ENCODE measurements at places on chromosomes 5 and 9.

- peak; percentile 91 for DNase-seq
Measured at GRCh38 chr5:37717613-37718431, 122.0 kb downstream of the GDNF start.

DNA sequence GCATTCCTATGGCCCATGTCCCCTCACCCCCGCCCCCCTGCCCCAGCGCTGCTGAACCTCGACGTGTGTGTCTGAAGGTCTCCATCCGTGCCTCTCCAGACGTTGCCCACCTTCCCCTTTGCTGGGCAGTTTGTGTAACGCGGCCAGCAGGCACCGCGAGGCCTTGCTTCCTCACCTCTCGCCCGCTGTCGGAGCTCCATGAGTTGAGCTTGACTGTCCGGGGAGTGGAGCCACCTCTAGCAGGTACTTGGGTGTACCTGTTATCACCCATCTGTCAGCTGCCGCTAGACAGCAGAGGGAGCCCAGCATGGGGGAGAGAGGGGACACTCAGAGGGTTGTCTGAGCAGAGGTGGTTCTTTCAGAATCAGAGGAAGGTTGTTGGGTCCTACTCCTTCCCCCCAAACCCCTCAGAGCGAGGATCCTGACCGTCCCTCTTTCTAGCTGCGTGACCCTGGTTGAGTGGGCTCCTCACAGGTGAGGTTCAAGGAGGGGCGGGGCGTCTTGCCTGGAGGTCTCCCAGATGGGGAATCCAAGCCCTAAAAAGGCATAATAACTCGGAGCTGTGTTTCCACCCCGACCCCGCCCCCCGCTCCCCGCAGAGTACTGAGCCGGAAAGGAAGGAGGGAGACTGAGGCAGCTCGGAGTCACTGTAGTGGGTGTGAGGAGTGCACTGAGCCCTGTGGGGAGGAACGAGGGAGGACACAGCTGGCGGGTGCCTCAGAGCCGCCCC lies 184.7 kb downstream of the C9orf50 start:
- no peak for DNase-seq

DNA sequence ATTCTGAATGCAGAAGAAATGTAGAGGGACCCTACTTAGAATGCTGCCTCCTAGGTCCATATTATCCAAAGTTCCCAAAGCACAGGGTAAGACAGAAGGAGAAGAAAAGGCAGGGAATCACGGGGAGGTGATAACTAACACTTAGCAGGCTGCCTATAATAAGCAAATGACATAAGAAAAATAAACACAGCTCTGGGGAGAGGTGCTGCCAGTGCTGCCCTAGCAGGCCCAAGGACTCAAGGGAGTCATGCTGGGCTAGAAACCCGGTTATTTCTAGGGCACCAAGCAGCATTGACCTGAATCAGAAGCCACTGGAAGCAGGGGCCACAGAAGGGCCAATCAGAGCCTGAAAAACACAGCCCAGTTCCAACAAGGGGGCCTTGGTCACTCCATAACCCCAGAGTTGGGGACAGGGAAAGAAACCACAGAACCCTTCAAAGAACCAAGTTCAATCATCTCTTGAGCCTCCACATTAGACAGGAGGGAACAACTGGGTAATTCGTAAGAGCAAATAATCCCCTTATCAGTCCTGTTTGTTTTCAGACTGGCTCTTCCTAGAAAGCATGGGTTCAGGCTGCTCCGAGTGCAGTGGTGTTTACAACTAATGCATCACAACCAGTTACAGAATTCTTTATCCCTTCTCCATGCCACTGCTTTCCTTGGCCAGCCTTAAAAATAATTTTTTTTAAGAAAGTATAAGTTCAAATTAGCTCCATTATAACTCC lies 24.0 kb downstream of the NRG2 start:
- no peak for DNase-seq

DNA sequence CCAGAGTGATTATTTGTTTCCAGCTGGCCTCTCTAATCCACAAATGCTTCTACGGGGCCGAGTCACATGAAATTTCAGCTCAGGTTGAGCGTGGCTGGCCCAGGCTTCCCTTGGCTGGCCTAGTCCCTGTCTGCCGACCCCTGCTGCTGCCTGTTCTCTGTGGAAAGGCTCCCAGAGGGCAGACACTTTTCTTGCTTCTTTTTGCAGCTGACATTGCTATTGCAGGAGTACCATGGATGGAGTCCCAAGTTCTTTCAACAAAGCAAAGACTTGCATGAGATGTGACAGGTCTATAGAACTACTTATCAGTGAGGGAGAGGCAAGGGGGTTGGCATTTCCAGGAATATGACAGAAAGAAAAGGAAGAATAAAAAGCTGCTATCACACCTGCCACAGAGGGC lies 287.4 kb upstream of the ARRDC3 start:
- DNase-seq: no peak

- DNase-seq: no peak
Measured at GRCh38 chr5:149860801-149861322, 83.7 kb downstream of the PDE6A start.

GRCh38 chr5:42586625-42587024 lies 163.4 kb downstream of the GHR start:
- DNase-seq: no peak
